ENCODE measurements at places on chromosomes 4 and X.

DNA sequence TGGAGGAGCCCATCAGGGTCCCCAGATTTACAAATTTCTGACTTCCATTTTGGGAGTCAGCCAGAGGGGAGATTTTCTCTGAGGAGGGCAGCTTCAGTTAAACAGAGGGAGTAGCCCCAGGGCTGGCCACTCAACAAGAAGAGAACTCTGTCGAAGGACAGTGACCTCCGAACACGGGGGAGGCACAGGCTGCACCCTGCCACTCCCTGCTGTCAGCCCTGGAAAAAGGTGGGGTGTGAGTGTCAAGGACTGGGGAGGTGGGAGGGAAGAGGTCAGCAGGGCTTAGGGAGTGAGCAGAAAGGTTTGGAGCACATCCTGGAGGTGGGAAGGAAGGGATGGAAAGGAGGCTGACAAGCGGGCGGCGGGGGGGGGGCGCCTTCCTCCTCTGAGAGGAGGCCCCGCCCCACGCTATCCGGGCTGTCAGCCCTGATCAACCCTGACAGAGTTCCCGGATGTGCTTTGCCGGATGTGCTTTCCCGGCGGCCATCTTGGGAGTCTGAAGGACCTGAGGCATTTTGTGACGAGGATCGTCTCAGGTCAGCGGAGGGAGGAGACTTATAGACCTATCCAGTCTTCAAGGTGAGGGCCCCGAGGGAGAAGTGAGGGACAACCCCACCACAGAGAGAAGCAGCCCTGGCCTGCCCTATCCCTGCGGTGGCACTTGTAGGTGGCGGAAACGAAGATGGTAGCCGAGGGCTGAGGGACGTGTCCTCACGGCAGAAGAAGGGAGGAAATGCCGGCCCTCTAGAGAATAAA is at the start of gene MAGEC1:
TSS of gene MAGEC1 (plus strand) at position 495 of the 756 bp plus-strand sequence. CDS start 1,179 bp downstream, outside the sequence.
- no peak for DNase-seq

GRCh38 chr4:53532521-53532920 is 58.8 kb downstream of the LNX1 start:
- DNase-seq, result no peak

GRCh38 chr4:149293046-149293649 is 522.5 kb downstream of the IQCM start:
- no peak for DNase-seq

DNA sequence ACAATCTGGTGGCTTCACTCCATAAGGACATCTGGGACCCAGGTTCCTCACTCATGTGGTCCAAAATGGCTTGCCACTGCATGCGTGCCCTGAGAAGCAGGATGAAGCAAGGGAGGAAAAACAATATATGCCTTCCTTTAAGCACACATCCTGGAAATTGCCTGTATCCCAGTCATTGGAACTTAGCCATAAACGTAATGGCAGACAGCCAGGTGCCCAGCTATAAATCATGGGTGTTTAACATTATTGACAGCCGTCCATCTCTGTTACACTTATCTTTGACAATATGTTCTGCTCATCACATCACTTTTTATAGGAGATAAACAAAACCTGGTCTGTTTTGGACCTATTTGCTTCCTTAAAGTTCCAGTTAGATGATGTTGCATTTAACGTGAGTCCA is 181.0 kb downstream of the AASDH start:
- no peak for DNase-seq

DNA sequence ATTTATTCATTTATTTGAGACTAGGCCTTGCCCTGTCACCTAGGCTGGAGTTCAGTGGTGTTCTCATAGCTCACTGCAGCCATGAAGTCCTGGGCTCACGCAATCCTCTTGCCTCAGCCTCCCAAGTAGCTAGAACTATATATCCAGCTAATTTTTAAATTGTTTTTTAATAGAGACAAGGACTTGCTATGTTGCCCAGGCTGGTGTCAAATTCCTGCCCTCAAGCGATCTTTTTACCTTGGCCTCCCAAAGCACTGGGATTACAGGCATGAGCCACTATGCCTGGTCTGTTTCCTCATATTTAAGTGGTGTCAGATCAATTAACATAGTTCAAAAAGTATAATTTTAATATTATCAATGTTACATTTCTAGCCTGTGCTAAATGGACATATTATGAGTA is 68.5 kb downstream of the AFF1 start:
- DNase-seq, result no peak

GRCh38 chr4:39756159-39756558 is 58.2 kb downstream of the UBE2K start:
- no peak for DNase-seq

DNA sequence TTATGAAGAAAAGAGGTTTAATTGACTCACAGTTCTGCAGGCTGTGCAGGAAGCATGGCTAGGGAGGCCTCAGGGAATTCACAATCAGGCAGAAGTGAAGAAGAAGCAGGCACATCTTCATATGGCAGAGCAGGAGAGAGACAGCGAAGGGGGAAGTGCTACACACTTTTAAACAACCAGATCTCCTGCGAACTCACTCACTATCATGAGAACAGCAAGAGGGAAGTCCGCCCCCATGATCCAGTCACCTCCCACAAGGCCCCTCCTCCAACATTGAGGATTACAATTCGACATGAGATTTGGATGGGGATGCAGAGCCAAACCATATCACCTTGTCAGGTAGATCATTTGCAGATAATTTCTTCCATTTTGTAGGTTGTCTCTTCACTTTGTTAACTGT is 555.5 kb upstream of the MAGEB2 start:
- no peak for DNase-seq

- no peak for DNase-seq
Measured at GRCh38 chr4:109435635-109436034, 2.0 kb downstream of the SEC24B start.

GRCh38 chrX:40996886-40997530 is 88.2 kb upstream of the USP9X start:
- no peak for DNase-seq

All from AG04450 (cell line).